ENCODE measurements at places on chromosomes 1 and 21.

- no peak for DNase-seq
These were observed 23.4 kb downstream of the TTC39A start for GRCh38 chr1:51306950-51307349.

GRCh38 chr1:37477946-37478345 lies 3.6 kb downstream of the ZC3H12A start:
- no peak for DNase-seq

- no peak for DNase-seq
These were observed 57.9 kb downstream of the TTC3 start for GRCh38 chr21:37130971-37131370.

- DNase-seq, result no peak
These were observed 295.2 kb downstream of the HLX start for GRCh38 chr1:221174330-221174993.

- no peak for DNase-seq
These were observed 478 bp upstream of the PRDM2 start for GRCh38 chr1:13699510-13699909.

DNA sequence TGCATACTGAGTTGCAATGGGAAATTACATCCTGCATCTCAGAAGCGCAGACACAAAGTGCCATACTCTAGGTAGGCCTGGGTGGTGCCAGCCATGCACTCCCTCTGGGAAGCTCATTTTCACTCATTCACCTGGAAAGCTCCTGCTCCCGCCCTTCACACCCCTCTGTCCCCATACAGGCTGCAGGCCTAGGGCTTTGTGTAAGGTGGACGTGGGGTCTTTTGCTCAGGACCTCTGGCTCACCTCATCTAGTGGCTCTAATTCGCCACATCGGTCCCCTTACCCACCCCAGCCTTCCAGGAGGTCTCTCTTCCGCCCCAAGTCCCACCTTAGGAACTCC lies 751 bp downstream of the MRPS15 start:
- DNase-seq, result no peak

DNA sequence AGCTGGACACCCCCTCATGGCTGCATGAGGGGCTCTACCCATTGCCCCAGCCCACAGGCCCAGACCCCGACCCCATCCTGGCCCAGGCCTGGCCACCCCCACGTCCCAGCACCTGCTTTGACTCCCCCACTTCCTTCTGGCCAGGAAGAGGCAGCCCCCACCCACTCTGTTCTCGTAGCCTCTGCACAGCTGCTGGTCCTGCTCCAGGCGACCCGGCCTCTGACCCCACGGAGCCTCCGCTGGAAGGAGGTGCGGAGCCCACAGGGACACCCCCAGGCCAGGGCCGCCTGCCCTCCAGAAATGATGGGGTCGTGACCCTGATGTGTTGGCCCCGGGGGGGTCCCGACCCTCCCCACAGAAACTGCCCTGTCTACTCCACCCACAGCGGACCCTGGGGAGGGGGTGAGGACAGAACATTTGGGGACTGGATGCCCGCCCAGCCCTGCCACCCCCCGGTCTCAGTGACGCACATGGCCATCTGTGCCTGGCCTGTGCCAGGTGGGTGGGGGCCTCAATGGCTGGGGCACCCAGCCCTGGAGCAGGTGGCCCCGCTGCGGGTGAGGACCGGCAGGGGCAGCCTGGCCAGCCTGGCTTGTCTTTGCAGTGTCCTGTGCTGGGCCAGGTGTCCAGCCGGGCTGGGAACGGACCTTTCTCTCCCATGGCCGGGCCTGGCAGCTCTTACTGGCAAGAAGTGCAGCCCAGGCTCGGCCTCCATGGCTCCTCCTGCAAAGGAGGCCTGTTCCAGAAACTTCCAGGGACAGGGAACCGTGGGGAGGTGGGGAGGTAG lies 78.6 kb downstream of the MORN1 start:
- no peak for DNase-seq

DNA sequence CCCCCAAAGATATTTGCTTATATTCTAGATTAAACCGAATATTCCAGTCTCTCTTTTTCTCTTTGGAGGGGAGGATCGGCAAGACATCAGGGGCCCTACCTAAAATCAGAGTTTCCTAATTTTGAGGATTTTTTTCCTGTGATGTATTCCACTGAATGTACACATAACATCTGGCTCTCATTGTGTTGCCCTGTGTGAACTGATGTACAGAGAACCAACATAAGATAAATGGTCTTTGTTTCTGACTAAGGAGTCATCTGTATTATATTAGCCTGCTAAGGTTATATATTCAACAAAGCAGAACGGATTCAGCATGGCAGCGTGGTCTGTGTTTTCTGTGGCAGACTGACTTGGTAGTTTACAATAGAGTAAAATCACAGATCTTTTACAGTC lies 114.8 kb upstream of the NCAM2 start:
- DNase-seq, result no peak

DNA sequence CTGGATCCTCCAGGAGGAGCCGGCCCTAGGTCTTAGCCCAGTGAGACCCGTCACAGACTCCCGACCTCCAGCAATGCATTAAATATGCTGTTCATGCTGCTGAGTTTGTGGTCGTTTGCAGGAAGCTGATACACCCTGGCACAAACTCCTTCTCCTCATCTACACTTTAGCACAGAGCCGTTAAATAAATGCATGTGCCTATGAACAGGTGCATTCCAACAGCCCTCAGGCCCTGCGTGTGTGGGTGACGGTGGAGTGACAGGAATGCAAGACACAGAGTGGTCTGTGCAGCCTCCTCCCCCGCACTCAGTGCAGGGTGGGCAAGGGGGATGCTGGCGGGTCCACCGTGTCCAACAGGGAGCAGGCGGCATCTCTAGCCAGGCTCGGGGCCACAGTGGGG lies 106.6 kb upstream of the TMPRSS2 start:
- no peak for DNase-seq

- DNase-seq, result no peak
These were observed 39.8 kb downstream of the TGFBR3 start for GRCh38 chr1:91846007-91846638.

GRCh38 chr1:200558866-200559459 lies 61.6 kb downstream of the KIF14 start:
- no peak for DNase-seq

DNA sequence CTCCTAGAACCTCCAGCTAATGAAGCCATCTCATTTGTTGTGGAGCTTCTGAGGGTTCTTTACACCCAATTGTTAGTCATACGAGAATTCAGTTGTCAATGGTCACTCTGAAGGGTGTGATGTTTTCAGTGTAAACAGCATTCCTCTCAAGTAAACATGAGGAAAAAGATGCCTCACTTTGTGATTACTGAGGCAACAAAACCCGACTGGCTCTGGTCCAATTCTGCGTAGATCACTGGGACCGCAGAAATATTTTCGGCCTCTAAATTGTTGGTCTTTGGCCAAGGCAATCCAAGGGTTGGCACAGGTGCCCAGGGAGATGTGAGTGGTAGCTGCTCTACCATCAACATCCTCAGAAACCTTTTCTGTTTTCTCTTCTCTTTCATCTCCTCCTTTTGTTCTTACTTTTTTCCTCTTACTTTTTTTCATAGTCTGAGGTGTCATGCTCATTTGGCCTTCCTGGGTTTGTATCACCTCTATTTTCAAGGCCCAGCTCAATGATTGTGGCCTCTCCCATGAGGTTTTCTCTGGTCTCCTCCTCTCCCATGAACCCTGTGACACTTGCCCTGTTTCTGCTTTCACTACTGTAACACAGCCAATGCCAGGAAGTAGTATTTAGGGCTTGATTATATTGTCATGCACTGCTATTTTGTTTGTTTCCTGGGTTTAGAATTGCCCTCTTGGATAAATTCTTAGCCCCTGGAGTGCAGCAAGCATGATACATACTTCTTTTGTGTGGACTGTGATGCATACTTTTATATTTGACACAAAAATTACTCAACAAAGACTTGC lies 221.9 kb downstream of the TNR start:
- DNase-seq, result no peak

DNA sequence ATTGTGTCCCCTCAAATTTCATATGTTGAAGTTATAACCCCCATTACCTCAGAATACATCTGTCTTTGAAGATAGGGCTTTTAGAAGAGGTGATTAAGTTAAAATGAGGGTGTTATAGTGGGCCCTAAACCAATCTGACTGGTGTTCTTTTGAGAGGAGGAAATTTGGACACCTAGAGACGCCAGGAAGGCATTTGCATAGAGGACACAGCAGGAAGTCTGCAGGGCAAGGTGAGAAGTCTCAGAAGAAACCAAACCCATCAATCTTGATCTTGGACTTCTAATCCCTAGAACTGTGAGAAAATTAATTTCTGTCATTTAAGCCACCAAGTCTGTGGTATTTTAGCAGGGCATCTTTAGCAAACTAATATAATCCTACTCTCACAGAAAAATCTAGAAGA lies 13.0 kb downstream of the GOLPH3L start:
- DNase-seq, result no peak

- no peak for DNase-seq
These were observed 109.5 kb upstream of the ZNF648 start for GRCh38 chr1:182170891-182171461.

- no peak for DNase-seq
These were observed 37.1 kb downstream of the PLA2G4A start for GRCh38 chr1:186865857-186866256.

GRCh38 chr1:86067626-86068025 lies 88.9 kb downstream of the COL24A1 start:
- no peak for DNase-seq

GRCh38 chr21:21188513-21189195 lies 190.4 kb downstream of the NCAM2 start:
- DNase-seq, result no peak

- no peak for DNase-seq
These were observed 20.5 kb upstream of the FRRS1 start for GRCh38 chr1:99786751-99787501.
